ENCODE measurements at places on chromosomes 2 and 18. TPM values are rescaled to one million over a fixed set of nuclear protein-coding genes. Genes with fewer than 3 reads are reported as not detected.

GRCh38 chr18:7924616-7925015 is 357.5 kb downstream of the PTPRM start:
- DNase-seq, result no peak

The CXCR1 gene
- 0.19 TPM for total RNA-seq

The FBXO48 gene
- total RNA-seq, result 4.3 TPM

- DNase-seq, result no peak
Measured at GRCh38 chr18:60215432-60215831, 157.1 kb downstream of the MC4R start.

The STK25 gene
- total RNA-seq, result 162 TPM

DNA sequence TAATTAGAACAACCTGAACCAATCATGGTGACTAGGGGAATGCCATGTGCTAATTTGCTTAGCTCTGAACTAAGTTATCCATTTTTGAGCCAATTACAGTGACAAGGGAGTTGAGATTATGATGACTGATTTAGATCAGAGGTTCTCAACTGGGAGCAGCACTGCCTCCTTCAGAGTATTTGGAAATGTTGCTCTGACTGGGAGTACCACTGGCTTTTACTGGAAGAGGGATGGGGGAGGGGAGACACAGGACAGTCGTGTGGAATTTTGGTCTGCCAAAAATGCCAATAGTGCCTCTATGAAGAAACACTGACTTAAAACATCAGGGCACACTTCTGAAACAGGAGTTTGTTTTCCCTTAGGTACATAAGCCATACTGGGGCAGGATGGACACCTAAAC is 48.1 kb upstream of the VPS54 start:
- DNase-seq, result no peak

DNA sequence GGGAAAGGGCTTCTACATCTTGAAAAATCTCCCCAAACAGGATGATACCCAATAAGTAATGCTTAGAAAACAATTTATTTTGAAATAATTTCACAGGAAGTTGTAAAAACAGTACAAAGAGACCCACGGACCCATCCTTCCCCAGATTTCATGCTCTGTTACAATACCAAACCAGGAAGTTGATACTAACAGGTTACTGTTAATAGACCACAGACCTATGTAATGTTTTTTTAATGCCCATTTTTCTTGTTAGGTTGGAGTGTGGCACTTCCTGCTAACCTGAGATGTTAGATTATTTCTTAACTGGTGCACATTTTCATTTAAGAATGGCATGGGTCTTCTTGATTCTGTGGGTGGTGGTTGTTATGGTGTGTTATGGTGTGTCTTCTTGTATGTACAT is 21.4 kb upstream of the MGAT5 start:
- no peak for DNase-seq

- DNase-seq, result no peak
Measured at GRCh38 chr2:152588998-152589397, 128.3 kb downstream of the PRPF40A start.

The C1QL2 gene
- total RNA-seq, result not detected

The MC4R gene
- not detected for total RNA-seq

The CDC42EP3 gene
- 39.5 TPM for total RNA-seq

The ZSWIM2 gene
- total RNA-seq, result not detected

DNA sequence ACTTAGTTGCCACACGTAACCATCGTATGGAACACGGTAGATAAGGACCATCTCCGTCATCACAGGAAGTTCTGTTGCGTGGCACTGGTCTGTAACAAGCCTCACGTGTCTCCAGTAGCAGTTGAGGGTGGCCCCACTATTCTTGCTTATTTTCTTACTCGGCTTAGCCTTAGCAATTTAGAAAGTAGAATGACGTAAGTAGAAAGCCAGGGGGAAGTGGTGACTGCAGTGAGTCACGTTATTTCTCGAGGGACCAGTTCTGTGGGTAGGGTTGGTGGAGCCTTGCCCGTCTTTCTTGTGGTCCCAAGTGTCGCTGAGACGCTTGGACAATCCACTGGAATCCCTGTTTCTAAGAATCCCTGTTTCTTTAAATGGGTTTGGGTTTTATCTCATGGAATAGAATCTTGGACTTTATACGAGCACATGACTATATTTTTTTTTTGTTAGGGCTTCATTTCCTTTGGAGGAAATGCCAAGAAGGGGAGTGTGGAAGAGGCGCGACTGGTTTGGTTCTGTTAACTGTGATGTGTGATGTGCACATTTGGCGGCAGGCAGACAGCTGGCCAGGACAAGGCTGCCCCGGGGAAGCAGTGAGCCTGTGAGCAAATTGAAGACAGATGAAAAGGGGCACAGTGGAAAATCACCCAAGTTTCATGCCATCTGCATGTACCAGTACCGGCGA is 96.2 kb downstream of the CABLES1 start:
- DNase-seq, result peak; percentile 55

DNA sequence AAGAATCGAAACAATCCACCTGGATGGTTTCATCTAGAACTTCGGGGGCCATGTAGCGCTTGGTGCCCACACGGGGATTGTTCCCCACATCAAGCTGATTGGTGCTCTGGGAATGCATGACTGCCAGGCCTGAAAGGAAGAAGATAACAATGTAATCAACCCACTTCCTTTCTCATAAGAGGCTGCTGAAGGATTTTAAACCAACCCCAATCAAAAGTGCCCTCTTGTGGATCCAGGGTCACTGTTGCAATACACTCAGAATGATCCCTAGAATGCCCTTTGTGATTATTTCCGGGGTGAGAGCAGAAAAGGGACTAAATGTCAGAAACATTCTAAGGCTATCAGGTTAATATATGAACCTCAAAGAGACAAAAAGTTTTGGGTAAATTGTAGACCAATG is 115.2 kb downstream of the ACVR1 start:
- no peak for DNase-seq

- no peak for DNase-seq
Measured at GRCh38 chr2:236866542-236867340, 218.9 kb upstream of the COPS8 start.

DNA sequence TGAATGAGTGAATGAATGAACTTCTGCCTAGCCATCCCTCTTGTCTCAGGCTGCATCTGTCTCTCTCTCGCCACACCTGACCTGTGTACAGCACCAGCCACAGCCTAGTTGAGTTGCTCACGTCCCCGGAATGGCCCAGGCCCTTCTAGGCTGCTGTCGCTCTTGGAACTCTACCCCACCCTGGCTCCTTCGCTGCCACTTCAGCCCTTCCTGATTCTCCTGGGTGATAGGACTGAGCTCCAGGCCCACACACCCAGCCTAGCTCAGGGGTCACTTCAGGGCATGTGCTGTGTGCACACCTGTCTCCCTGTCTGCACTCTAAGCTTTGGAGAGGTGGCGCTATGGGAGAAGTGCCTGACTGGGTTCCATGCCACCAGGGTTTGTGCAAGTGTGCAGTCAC is 236.6 kb downstream of the GLI2 start:
- DNase-seq, result no peak
